Activated CD4-positive, alpha-beta memory T cell treated with anti-CD3 and anti-CD28 coated beads, Interleukin-2, amount 10 ng/mL, durations not matched to agents 7 days and 5 days (primary cell): ENCODE measurements at places on chromosomes 2 and 18. TPM values are rescaled to one million over a fixed set of nuclear protein-coding genes. Genes with fewer than 3 reads are reported as not detected.

SNX17 gene
- 116 TPM for total RNA-seq

G6PC2 gene
- not detected for total RNA-seq

PDE1A gene
- total RNA-seq, result not detected

SRD5A2 gene
- not detected for total RNA-seq

SLC5A7 gene
- total RNA-seq, result not detected

C2orf72 gene
- total RNA-seq, result 0.35 TPM

CCDC68 gene
- total RNA-seq, result 0.13 TPM

GREB1 gene
- total RNA-seq, result 0.13 TPM

CIDEA gene
- total RNA-seq, result not detected

ALK gene
- not detected for total RNA-seq

RAB6C gene
- total RNA-seq, result not detected

UGT1A4 gene
- not detected for total RNA-seq

TEX44 gene
- total RNA-seq, result not detected

SH3BP4 gene
- total RNA-seq, result not detected

RIT2 gene
- total RNA-seq, result not detected

SPRED2 gene
- 12.6 TPM for total RNA-seq

ASB18 gene
- total RNA-seq, result not detected

UPP2 gene
- total RNA-seq, result not detected

UBXN2A gene
- 11.5 TPM for total RNA-seq

IL1R2 gene
- total RNA-seq, result 0.88 TPM

FER1L5 gene
- total RNA-seq, result not detected

SERPINB4 gene
- not detected for total RNA-seq

PCARE gene
- total RNA-seq, result not detected

REG3A gene
- not detected for total RNA-seq

CNRIP1 gene
- not detected for total RNA-seq

AP1S3 gene
- total RNA-seq, result 6.9 TPM
